ENCODE measurements at places on chromosomes 16 and 17.

DNA sequence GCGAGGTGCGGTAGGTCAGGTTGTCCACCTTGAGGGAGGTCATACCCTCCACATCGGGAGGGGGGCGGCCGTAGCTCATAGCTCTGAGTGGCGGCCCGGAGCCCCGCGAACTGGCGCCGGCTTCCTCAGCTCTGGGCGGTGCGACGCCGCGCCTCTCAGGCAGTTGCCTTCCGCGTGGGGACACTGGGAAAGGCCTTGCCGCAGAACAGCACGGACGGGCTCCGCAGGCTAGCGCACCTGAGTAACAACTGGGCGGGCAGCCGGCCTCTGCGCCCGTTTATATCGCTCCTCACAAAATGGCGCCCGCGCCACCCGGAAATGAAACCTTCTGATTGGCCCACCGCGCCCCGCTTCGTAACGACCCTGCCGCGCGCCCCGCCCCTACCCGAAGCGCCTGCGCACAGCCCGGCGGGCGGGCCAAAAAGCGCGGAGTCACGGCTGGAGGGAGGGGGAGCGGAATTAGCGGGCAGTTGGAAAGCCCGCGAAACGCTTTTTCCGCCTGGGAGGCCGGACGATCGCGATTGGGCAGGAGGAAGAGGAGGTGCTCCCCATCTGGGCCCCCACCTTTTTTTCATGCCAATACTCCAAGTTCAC is at the start of gene SRSF2:
Gene SRSF2 (minus strand): TSS at position 250 of the 594 bp plus-strand sequence. CDS start 171 bp downstream, at position 79.
- DNase-seq = peak; percentile 97

GRCh38 chr17:49687878-49688491 is 10.1 kb upstream of the SPOP start:
- peak; percentile 32 for DNase-seq

DNA sequence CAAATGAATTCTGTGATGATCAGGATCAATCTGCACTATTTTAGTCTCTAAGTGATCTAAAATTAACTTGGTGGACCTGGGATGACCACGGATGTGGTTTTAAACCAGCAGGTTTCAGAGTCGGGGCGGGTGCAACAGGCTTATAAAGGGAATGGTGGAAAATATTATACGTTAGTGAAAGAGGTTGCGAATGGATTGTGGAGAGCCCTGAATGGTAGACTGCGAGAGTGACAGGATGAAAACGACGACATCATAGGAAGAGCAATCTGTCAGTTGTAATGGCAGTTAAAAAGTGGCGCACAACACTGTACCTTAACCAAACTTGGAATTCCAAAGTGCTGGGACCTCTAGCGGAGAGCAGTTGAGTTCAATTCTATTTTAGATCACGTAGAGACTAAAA is 1.2 kb upstream of the CYB5B start:
- DNase-seq = no peak

DNA sequence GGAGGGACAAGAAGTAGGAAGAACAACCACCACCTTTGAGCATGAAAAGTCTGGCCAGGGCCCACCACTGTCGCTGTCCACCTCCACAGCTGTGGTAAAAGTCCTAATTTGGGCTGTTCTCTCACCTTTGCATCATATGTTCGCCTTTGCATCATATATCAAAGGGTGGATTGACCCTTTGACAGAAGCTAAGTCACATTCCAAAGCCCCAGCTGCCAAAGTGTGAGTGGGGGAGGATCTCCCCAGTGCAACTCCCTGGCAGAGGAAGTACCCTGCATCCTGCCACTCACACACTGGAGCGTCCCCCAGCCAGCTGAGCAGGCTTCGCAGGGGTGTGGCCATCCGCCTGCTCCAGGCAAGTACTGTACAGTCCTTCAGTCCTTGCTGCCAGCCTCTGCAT is 12.7 kb upstream of the SPECC1 start:
- DNase-seq = no peak

DNA sequence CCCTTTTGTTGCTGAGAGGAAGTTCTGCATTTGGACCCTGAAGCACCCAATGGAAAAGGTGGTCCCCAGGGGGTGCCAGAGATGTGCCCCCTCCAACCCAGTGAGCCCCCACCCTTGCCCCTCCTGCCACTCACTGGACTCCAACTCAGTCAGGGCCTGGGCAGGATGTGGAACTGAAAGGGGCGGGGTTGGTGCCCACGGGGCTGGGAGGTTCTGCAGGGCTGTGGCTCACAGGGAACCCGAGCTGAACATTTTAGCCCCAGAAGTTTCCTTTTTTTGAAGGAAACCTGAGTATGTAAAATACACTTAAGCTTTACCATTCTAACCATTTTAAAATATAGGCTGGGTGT is 15.8 kb upstream of the OGFOD3 start:
- no peak for DNase-seq

DNA sequence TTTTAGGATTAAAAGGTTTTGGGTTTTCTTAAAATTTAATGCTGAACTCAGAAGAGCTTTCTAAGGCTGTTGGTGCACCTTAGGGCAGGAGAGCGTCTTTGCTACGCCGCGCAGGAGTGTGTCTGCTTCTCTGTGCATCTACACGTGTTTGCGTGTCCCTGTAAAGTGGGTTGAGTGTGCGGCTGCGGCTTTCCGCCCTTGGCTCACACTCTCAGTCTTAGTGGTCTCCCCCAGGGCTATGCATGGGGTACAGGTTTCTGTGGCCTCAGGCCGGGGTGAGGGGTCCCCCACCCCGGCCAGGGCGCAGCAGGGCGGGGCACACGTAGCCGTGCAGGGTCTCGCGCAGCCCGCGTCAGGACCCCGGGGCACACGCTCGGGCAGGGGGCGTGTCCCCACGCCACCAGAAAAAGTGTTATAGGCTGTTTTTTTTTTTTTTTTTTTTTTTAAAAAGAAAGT is 727 bp upstream of the TENT4B start:
- peak; percentile 33 for DNase-seq

GRCh38 chr17:52938623-52939230 is 780.2 kb upstream of the CA10 start:
- no peak for DNase-seq

- DNase-seq = no peak
Measured at GRCh38 chr16:52680993-52681392, 134.1 kb upstream of the TOX3 start.

DNA sequence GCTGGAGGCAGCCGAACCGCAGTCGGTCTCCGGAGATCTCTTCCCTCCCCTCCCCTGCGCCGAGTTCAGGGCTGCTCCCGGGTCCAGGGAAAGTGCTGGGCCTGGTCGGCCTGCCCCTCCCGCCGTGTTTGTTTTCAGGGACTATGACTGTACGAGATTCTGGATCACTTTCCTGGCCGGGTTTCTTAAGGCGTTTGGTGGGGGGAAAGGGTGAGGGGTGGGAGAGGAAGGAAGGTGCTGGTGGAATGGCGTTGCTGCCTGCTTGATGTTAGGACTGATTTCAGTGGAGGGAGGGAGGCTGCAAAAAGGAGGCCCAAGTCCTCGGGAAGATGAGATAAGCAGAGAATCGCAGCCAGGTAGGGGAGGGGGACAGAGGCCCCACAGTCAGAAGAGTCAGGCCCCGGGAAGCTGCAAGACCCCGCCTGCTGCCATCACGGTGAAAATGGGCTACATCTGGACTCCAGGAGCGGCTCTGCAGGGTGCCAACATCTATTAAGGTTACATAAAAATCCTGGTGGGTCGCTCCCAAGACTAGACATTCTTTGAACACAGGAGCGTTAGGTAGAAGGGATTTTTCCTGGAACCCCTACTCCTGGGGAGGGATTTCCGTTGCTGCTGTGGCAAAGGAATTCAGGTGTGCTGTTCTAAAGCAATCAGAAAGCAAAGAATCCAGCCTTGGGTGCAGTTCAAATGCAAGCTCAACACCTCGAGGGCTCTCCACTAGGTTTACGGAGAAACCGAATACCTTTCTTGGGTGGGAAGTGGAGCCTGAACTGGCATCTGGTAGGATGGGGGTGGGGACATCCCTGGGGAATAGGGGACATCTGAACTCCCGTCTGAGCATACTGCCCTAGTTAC is 1.2 kb downstream of the ARHGAP44 start:
- DNase-seq = no peak

GRCh38 chr16:80804056-80804525 is 307 bp downstream of the CDYL2 start:
- DNase-seq = peak; percentile 42

- no peak for DNase-seq
Measured at GRCh38 chr16:78879011-78879410, 721.5 kb downstream of the MAF start.

- DNase-seq = no peak
Measured at GRCh38 chr17:77707546-77707945, 251.0 kb upstream of the TNRC6C start.

DNA sequence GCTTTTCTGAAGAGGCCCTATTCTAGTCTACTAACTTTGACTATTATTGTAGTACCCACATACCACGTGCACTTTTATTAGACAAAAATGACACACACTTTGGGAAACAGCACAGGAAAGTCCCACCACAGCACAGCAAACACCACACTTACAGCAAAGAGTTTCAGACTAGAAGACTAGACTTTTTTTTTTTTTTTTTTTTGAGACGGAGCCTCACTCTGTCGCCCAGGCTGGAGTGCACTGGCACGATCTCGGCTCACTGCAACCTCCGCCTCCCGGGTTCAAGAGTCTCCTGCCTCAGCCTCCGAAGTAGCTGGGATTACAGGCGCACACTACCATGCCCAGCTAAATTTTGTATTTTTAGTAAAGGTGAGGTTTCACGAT is 20.1 kb downstream of the YWHAE start:
- DNase-seq = no peak

GRCh38 chr17:32569171-32570080 is 82.6 kb downstream of the CDK5R1 start:
- no peak for DNase-seq

GRCh38 chr16:31265329-31266245 is 5.8 kb downstream of the ITGAM start:
- DNase-seq = no peak

DNA sequence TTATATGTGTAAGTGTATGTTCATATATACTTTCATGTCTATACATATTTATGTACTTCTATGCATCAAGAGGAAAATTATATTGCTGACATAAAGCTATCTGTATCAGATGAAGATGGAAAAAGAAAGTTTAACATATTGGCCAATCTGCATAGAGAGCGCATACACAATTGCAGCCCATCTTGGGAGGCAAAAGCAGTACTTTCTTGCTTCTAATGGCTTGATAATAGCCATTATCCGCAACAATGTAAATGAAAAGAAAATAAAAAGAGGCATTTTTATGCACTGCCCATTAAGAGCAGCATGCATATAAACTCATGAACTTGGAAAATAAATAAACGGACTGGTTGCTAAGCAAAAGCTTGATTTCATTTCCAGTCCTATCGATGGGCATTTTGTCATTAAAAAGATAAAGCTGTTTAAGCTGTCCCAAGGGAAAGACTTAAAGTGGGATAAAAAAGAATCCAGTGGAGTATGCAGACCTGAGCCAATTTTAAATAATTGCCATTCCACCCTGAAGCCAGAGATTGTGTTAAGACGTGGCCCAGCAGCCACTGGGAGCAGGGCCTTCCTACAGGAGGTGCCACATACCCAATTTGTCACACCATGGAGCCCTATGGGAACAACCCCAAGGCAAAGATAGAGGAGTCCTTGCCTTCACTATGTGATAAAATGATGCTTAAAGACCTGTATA is 183.6 kb upstream of the CDH11 start:
- DNase-seq = no peak

DNA sequence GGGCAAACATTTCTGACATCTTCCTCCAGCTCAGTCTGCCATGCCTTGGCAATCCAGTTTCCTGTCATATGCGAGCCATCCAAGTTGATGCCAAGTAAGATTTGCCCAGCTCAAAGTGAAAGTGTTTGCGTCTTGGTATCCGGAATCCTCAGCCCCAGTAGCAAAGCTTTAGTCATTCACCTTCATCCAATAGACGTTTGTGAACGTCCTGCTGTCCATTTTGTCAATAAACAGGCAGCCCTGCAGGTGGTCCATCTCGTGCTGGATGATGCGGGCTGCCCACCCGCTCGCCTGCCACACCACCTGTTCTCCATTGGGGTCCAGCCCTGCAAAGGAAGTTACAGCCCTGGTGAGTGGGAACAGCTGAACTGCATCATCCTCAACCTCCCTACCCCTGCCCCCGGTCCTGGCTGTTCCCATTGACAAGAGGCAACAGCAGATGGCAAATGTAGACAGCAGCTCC is 1.5 kb downstream of the PDF start:
- DNase-seq = no peak

- DNase-seq = no peak
Measured at GRCh38 chr17:21001111-21001812, 41.5 kb downstream of the USP22 start.

DNA sequence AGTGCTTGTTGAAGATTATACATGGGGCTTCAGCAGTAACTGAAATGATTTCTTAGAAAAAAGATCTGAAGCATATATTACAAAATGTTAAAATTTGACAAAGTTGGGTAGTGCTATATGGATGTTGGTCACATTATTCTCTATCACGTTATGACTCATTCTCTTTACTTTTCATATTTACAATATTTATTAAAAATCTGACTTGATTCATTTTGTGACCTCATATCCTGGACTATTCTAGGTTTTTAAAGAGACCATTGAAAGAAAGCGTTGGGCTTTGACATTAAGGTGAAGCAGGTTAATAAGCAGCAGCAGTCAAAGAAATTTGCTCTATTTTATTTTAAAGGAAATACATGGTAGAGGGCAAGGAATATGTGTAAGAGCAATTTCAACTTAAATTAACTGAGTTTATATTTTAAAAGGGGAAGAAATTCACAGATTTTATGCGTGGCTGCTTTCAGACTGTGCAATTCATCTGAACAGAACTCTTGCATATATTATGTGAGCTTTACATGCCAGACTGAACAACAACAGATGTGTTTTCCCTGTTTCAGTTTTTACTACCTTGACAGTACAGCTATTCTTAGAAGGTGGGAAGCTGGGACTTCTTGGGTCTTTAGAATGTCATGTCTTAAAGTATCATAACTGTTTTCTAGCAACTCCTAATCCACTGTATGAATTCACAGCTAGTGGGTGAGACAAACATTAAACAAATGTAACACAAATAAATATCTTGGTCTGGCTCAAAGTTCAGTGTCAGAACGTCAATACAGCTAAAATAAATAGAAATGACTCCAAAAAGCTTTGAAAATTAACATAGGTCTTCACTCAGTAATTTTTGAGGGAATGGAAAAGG is 10.4 kb upstream of the FAM20A start:
- DNase-seq = no peak

- no peak for DNase-seq
Measured at GRCh38 chr17:75077072-75077495, 10.7 kb upstream of the SLC16A5 start.

GRCh38 chr17:81931557-81932332 is 4.2 kb upstream of the MAFG start:
- no peak for DNase-seq

- DNase-seq = no peak
Measured at GRCh38 chr17:4485676-4486646, 12.7 kb upstream of the SPNS2 start.

DNA sequence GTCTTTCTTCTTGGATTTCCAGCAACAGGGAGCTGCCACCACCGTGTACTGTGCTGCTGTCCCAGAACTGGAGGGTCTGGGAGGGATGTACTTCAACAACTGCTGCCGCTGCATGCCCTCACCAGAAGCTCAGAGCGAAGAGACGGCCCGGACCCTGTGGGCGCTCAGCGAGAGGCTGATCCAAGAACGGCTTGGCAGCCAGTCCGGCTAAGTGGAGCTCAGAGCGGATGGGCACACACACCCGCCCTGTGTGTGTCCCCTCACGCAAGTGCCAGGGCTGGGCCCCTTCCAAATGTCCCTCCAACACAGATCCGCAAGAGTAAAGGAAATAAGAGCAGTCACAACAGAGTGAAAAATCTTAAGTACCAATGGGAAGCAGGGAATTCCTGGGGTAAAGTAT is 389.0 kb downstream of the MAF start:
- DNase-seq = no peak

GRCh38 chr16:3961449-3961849 is 80.9 kb upstream of the CREBBP start:
- no peak for DNase-seq

All from amniotic epithelial cell (primary cell).